ENCODE measurements at places on chromosomes 6 and 20.

- no peak for DNase-seq
These were observed 60.9 kb downstream of the TULP4 start for GRCh38 chr6:158373214-158373613.

DNA sequence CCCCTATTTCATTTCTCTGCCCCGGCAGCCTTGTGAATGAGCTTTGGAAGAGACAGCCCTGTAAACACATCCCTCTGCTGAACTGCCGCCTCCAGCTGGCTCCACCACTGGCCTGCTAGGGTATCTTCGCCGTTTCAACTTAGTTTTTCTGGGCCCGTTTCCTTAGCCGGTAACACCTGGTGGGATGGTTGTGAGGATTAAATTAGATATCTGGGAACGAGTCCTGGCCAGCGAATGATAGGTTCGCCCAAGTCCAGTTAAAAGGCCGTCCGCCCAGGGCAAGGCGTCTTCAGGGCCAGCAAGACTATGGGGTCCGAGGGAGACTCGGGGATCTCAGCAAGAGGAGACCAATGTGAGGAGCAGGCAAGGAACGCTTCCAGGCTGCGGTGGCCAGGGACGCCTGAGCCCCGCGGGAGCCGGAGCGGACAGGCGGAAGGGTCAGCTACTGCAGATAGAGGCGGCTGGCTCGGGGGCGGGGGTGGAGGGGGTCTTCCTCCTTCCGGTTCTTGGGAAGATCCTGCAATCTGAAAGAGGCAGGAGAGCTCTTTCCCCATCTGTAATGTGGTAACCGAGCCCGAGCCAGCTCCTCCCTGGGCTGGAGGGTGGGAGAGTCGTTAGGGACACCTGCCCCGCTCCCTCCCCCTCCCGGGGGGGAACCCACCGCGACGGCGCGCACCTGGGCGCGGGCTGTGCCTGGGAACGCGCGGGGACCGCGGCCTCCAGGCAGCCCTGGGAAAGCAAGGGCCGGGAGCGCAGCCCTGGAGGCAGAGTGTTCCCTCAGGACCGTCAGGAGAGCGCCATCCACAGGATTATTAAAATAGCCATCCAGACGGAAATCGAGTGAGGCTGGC, 4.5 kb upstream of the PTCRA start:
- no peak for DNase-seq

GRCh38 chr6:166954118-166954713, 2.1 kb downstream of the RNASET2 start:
- DNase-seq: no peak

- DNase-seq: no peak
These were observed 1.3 kb downstream of the HINT3 start for GRCh38 chr6:125957845-125958244.

DNA sequence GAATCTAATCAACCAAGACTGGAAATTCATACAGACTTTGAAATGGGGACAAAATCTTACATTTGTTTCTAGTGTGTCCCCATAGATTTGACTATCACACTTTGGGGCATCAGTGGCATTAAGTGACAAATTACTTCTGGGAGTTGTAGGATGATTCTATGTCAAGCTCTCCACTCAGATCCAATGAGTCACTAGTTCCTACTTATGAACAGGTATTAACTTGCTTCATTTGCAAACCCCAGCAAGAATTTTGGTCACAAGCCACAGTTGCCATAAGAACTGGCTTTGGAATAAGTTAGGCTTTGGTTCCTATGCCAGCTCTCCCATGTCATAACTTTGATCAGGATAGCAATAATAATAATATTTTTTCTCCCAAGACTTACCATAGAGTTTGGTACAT, 77.6 kb upstream of the PTPRK start:
- no peak for DNase-seq

Data from stimulated activated CD8-positive, alpha-beta memory T cell treated with anti-CD3 and anti-CD28 coated beads, Interleukin-4, amount 100 ng/mL, for 1 hour (primary cell).